ENCODE measurements at places on chromosomes 13 and 19. TPM values are rescaled to one million over a fixed set of nuclear protein-coding genes. Genes with fewer than 3 reads are reported as not detected.

- no peak for DNase-seq
Observed at GRCh38 chr19:49614096-49614833, 23.3 kb downstream of the PRR12 start.

DNA sequence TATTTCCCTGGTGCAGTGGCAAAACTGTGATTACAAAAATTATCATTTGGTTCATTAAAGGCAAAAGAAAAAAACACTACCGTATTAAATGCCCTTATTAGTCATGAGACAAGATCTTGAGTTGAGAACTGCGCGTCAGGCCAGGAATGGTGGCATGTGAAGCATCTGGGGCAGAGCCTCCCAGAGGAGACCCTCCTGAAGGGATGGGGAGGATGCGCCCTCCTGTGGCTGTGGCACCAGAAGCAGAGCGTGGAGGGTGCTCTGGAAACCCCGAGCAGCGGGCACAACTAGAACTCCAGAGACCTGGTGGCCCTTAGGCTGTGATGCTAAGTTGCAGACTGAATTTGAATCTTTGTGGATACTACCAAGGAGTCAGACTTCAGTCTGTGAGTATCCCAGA is 11.5 kb downstream of the CUL4A start:
- DNase-seq, result no peak

DNA sequence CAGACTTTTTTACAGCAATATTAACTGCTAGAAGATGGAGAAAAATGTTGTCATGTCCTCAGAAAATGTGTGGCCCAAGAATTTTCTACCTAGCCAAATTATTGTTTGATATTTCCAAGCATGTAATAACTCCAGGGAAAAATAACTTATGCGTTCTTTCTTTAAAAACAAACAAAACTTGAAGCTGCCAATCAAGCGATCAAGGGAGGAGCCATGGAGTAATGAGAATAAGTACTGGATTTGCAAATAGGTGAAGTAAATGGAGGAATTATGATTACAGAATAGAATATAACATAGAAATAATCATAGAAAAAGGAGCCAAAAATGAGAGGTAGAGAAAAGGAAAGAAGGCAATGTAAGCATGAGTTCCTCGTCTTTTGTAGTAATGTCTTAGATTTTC is 225.3 kb downstream of the DLEU7 start:
- DNase-seq, result no peak

DNA sequence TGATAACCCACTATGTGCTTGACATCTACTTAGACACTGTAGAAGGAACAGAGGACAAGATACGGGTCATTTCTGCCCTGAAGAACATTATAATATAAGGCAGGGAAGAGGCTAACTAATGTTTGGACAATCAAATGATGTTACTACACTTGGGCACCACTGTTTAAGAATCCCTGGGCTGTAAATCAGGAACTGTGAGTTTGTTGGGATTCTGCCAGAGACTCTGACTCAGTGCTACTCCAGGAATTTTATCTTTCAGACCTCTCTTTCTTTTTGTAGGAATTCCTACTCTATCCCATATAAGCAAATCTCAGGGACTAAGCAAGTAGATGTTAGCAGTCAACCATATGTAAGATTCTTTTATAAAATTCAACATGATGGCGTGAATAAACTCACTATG is 3.1 kb upstream of the ZNF471 start:
- no peak for DNase-seq

DNA sequence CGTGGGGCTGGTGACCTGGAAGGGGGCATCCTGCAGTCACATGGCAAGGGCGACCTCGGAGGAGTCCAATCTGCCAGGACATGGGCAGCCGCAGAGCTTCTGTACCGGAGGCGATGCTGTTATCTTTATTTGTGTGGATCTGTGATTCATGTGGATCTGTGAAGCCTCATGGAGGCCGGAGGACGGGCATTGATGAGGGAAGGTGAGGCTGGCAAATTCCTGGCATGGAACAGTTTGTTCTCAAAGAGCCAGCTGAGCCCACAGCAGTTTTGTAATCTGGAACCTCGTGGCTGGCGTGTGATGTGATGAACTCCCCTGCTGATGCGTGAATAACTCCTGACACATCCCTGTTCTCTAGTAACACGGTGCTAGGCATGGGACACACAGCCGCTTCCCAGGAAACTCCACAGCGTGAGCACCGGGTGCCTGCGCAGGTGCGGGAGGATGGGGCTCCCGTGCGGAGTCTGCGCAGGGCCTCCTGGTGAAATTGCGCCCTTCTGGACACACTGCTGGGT is 40.4 kb downstream of the ATP11A start:
- DNase-seq, result no peak

- DNase-seq, result peak; percentile 84
Observed at GRCh38 chr19:41951686-41952172, 7.4 kb downstream of the RABAC1 start.

DNA sequence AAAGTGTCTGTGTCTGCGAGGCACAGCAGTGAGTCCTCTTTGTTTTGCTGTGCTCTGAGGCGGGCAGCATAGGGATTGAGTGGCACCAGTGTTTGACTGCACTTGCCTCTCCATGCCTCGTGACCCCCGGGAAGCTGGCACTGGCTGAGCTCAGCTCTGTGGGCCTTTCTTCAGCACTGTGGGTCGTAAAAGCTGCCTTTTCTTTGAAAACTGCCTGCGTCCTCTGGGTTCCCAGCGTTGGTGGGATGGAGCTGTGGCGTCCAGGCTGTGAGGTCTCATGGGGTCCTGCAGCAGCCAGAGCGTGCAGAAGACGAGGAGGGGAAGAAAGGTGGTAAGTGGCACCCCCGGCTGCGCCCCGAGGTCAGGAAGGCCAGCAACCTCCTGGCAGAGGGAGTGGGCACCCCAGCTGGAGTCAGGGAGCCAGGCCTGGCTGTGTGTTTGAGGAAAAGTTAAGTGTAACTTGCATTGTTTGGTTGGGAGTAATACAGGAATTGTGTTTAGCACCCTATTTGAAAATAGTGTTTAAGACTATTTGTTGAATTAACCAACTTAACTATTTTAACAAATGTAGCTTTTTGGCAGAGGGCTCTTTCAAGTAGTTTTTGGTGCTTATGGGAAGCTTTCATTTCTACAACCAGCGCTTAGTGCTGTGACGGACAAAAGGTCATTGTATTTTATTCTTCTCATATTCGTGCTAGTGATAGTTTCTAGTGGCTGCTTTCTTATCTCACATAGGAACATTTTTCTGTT is 79.3 kb upstream of the TEX29 start:
- no peak for DNase-seq

DNA sequence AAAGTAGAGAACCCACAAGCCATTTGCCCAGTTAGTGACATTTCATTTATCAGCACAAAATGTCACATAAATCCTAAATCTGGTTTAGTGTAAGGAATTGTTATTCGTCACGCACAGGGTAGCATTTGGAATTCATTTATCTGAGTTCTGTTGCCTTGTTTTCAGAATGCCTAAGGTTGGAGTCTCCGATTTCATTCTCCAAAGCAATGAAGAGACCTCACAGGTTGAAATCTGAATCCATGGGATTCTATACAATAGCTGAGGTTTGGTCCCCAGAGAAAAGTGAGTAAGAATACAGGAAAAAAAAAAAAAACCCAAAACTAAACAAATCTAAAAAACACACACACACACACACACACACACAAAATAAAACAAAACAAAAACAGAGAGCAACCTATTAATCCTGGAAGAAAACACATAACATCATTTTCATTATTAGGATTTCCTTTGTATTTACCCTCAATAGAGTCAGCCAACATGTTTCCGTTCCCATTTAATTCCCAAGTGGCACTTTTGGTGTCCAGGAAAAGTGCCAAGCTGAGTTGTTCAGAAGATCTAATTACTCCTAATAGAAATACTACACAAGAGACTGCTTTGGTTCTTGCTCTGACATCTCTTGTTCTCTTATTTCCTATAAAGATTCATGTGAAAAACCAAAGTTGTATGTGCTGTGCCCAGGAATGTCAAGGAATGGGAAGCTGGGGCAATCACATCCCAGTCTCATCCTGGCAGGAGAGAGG is 36.2 kb upstream of the LRCH1 start:
- no peak for DNase-seq

GRCh38 chr19:30172613-30173242 is 199.5 kb upstream of the ZNF536 start:
- no peak for DNase-seq

- DNase-seq, result no peak
Observed at GRCh38 chr13:98798849-98799645, 46.6 kb upstream of the SLC15A1 start.

DNA sequence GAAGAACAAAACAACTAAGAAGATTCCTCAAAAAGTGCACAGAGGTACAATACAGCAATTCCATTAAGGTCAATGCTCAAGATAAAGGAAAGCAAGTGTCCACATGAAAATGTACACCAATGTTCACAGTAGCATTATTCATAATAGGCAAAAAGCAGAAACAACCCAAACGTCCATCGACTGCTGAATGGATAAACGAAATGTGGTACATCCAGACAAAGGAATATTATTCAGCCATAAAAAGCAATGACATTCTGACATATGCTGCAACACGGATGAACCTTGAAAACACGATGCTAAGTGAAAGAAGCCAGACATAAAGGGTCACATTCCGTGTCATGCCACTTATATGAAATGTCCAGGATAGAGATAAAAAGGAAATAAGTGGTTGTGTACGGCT is 29.3 kb downstream of the SLC7A1 start:
- DNase-seq, result no peak

- no peak for DNase-seq
Observed at GRCh38 chr19:18591735-18592385, 3.3 kb downstream of the REX1BD start.

DNA sequence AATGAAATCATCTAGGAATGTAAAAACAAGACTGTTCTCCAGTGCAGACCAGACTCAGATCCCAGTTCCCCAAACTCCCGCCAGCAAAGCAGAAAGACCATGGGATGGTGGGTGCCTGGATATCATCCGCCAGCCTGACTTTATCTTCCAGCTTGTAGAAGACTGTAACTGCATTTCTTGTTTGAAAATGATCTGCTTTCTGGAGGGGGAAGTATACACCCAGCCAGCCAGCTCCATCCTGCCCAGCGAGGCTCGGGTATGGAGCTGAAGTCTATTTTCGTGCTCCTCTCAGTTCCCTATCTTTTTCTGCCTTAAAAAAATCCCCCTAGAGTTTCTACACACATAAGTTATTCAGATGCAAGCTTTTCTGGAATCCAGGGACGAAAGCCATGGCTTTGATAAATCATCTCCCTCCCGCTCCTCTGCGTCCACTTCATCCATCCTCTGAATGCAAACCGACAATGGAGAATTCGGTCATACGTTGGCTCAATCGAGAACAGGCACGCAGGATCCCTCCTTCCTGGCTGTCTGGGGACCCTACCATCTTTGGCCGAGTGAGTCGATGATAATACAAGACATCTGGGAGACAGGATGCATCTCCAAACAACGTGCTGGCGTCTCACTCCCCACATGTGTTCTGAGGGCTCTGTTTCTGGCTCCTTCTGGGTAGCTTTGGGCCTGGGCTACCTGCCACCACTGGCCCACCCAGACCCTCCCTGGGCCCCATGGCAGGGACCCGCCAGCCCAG is 31.2 kb downstream of the CEBPG start:
- no peak for DNase-seq

DNA sequence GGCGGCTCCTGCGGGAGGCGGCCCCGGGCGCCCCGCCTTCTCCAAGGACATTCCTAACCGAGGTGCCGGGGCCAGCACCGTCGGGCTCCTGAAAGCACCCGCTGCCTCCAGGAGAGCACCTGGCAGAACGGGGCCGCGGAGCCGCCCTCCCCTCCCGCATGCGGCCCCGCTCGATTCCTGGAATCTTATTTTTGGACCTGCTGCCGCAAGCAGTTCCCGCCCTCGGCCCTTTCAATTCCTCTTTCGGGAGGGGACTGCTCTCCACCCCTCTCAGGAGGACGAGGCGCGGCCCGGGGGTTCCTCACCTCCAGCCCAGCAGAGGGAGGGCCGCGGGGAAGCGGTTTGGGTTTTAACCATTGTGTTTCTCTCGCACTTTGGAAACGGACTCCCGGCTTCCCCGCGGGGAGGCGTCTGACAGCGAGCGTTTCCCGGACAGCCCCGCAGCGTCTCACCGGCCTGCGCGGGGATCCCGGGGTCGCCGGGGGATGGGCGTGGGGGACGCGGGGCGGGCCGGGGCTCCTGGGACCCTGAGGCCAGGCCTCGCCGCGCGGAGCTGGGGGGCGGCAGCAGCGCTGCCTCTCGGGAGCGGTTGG is 849 bp downstream of the GAS6 start:
- no peak for DNase-seq

- DNase-seq, result peak; percentile 82
Observed at GRCh38 chr19:883661-884211, 9.3 kb downstream of the MED16 start.

- no peak for DNase-seq
Observed at GRCh38 chr13:49351871-49352270, 92.0 kb downstream of the CAB39L start.

GRCh38 chr13:80339563-80339911 is 1.4 kb downstream of the SPRY2 start:
- no peak for DNase-seq

DNA sequence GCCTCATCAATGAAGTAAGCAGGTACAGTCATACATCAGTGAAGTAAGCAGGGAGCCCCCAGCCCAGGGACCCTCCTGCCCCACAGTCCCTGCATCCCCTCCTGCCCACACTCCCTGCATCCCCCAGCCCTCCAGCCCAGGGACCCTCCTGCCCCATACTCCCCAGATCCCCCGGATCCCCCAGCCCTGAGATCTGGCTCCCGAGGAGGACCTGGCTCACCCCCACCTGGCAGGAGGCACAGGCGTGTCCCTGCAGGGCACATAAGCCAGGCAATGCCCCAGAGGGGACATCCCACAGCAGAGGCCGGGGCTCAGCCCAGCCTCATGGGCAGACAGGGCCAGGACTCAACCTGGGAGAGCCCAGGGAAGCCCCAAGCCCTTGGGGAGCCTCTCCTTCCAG is 53.6 kb upstream of the TPM4 start:
- no peak for DNase-seq

DNA sequence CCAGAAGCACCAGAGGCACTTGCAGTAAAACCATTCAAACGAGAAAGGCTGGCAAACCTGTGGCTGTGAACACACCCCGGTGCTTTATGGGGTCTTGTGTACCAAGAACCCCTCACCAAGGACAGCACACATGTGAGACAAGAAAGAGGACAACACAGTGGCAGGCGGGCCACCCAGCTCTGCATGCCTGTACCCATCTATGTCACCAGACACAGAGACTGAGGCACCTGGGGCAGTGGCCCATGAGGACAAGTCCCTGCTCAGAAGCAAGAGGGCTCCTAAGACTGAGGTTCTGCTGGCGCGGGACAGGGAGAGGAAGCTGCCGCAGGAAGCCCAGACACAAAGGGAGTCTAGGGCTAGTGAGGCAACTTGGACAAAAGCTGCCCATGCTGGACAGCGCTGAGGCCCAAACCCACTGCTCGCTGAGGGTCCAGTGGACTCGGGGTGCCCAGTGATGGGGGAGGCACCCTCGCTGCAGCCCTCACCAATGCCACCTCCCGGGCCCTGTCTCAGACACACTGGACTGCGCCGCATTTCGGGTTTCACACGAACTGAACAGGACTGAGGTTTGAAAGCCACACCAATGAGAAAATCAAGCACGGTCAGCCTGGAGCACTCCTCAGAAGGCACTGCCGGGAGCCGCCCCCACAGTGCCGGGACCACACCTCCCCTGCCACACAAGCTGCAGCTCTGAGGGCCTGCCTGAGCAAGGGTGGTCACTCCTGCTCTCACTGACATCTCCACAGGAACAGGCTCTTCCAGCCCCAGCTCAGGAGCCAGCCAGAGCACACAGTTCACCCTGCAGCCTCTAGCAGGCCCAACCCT is 232.7 kb downstream of the TUBA3C start:
- no peak for DNase-seq

The CD22 gene
- not detected for total RNA-seq

The RFXANK gene
- 73.4 TPM for total RNA-seq

The FFAR3 gene
- total RNA-seq, result not detected

The SIGLEC9 gene
- not detected for total RNA-seq

The SLC5A5 gene
- total RNA-seq, result not detected

The NPHS1 gene
- total RNA-seq, result not detected

The ZNF221 gene
- total RNA-seq, result 6.2 TPM

The IFNL1 gene
- total RNA-seq, result not detected

The IFI30 gene
- total RNA-seq, result 38.3 TPM
